CD4-positive, alpha-beta T cell treated with Interferon alpha-2 for 1 hour (primary cell): ENCODE measurements at places on chromosomes 11 and 22.

DNA sequence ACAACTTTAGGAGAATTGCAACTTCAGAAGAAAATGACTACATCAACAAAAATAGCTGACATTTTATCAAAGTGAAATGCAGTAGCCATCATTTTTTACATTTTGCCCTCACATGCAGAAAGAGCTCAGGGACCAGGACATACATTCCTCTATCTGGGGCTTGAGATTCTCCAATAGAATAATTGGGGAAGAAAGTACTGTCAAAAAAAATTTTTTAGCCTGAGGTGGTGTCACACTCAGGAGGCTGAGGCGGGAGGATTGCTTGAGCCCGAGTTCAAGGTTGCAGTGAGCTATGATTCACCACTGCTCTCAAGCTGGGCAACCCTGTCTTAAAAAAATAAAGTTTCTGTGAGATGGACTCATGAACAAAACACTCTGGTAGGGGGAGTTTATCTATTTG lies 32.2 kb upstream of the DEPDC7 start:
- no peak for DNase-seq

GRCh38 chr11:124897674-124898262 lies at the start of gene ROBO4:
TSS of gene ROBO4 (minus strand) at chr11:124897865. CDS start at chr11:124897795, 70 bp downstream.
- DNase-seq: no peak

- DNase-seq: no peak
These were observed 1.5 kb downstream of the OR51B4 start for GRCh38 chr11:5300251-5300650.

- no peak for DNase-seq
These were observed 2.3 kb upstream of the CEP295 start for GRCh38 chr11:93659196-93659595.

- DNase-seq: no peak
These were observed 41.5 kb upstream of the PPARA start for GRCh38 chr22:46108564-46109473.

DNA sequence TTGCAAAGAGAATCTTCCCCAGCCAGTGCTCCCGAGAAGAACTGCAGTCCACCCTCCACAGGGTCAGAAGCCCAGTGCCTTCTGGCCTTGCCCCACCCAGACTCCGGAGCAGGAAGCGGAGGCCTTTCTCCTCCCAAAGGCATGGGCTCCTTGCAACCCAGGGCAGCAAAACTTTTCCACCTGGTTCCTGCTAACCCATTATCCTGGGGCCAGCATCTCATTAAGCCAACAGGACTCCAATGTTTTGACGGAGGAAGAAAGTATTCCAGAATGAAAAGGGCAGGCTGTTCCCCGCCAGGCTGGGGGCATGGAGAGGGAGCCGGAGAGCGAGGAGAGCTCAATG lies 88.1 kb downstream of the RTL6 start:
- DNase-seq: no peak

- DNase-seq: no peak
These were observed 65.6 kb upstream of the CRYBB3 start for GRCh38 chr22:25134028-25134427.

DNA sequence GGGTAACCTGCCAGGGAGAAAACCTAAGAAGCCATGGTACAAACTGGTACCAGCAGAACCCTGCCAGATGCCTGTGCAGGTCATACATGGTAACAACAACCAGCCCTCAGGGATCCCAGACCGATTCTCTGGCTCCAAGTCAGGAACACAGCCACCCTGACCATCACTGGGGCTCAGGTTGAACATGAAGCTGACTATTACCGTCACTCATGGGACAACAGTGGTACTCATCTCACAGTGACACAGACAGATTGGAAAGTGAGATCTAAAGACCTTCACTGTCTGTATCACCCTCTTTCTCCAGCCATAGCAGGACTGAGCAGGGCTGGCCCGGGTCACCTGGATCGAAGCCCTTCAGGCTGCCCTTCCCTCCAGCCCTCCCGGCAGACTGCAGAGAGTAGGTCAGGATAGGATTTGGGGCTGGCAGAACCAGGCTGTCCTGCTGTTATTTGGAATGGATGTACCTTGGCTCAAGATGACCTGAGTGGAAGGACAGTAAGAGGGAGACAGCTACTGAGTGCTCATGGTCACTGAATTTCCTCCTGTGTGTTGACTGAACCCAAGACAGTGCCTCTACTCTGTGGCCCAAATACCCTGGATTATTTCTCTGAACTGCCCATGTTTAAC lies 94.7 kb downstream of the GGTLC2 start:
- no peak for DNase-seq

- DNase-seq: no peak
These were observed 3.1 kb downstream of the MRGPRX1 start for GRCh38 chr11:18936002-18936673.

DNA sequence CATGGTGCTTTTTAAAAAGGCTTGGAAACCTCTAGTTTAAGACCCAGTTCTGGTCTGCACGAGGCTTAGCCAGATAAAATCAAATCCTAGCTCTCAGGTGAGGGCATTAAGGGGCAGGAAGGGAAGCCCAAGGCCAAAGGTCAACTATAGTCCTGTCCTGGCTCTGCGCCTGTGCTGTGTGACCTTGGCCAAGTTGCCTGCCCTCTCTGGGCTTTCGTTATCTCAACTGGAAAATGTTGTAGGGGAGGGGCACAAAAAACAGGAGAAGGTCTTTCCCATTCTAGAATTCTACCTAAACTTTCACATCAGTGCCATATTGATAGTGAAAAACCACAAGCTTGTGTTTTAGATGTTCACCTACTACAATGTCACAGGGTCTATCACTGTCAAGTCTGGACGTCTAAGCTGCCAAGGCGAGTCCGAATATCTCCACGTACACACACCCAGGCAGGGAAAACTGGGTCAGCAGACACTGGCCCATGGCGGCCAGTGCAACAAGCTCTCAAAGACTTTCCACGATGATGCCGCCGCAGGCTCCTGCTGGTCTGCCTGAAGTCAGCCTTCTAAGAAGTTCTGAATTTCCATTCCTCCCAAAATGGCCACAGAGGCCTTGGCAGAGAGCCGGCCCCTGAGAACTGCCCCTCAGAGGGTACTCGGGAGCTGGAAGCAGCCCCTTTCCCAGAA lies 18.0 kb downstream of the MN1 start:
- no peak for DNase-seq

- DNase-seq: no peak
These were observed 73.7 kb downstream of the ARHGAP42 start for GRCh38 chr11:100760744-100761143.

- no peak for DNase-seq
These were observed 87.1 kb downstream of the FAM76B start for GRCh38 chr11:95702526-95702925.

DNA sequence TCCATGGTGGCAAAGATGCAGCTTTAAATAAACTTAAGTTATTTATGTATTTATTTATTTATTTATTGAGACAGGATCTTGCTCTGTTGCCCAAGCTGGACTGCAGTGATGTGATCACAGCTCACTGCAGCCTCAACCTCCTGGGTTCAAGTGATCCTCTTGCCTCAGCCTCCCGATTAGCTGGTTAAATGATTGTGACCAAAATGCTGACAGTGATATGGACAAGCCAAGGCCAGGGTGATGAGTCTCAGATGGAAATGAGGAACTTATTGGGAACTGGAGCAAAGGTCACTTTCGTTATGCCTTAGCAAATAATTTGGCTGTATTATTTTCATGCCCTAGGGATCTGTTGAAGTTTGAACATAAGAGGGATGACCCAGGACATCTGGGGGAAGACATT lies 9.3 kb upstream of the LRP5 start:
- DNase-seq: no peak

DNA sequence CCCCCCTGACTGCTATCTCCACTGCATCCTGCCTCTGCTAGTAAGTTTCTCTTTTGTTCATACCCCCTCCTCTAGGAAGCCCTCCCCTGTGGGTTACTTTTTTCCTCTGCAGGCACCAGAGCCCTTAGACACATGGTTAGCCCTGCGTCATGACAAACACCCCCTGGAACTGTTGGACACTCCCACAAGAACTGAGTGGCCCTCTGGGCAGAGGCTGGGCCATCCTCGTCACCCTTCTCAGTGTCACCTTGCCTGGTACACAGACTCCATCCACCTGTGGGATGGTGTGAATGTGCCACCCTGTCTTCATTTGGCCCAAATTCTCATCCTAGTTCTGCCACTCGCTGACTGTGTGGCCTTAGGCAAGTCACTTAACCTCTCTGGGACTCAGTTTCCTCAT lies 4.1 kb upstream of the RAB3IL1 start:
- DNase-seq: no peak

DNA sequence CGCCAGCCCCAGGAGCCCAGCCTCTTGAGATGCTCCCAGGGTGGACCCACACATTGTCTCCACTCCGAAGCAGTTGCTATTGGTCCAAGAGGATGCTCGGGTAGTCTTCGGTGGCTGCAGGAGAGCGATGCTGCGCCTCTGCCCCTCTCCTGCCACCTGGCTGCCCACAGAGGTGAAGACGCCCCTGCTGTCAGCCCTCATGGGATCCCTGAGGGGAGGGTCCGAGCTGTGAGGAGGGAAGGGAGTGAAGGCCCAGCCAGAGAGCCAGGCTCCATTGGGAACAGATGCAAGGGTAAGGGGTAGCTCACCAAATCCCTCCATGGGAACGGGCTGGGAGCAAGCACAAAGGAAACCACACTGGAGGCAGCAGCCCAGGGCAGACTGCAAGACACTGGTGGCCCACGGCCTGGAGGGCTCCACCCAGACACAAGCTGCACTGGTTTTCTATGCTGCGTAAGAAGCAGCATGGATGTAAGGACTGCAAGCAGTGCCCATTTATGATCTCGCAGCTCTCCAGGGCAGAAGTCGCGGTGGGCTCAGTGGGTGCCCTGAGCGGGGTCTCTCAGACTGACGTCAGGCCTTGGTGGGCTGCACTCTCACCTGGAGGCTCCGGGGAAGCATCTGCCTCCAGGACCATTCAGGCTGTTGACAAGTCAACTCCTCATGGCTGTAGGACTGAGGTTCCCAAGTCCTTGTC lies 15.7 kb downstream of the TSPAN32 start:
- no peak for DNase-seq

DNA sequence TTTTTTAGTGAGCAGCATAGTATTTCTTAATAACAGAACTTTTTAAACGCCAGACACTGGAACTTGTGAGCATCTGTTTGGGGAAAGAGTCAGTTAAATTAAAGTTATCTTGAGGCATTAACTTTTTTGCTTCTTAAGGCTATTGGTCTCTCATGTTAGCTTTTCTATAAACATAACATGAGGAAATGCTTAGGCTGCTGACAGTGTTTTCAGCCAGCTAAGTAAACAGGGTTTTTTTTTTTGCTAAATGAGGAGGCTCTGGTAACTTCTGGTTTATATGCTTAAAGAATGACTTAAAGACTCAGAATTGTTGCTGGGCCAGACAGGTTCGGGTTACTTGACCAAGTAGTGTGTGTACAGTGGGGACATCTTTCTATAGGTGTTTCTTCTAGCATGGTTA lies 95.8 kb upstream of the ALKBH3 start:
- no peak for DNase-seq

DNA sequence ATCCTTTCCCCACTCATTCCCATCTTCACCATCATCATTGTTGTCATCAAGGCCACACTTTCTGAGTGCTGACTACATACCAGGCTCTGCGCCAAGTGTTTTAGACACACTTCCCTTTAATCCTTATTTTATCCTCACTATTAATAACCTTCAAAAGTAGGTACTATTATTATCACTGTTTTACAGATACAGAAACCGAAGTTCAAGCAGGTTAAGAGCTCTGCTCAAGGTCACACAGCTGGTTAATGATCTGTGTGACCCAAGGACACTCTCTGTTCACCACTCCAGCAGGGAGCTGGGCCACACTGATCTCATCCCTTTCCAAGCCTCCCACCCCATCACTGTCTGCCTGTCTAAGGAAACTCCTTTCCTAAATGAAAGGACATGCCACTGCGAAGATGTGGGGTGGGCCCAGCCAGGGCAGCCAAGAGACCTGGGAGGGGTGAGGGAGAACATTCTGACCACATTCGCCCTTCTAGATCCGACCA lies 17.2 kb upstream of the TSKU start:
- no peak for DNase-seq

GRCh38 chr11:71518506-71519471 lies 8.3 kb upstream of the KRTAP5-7 start:
- no peak for DNase-seq

DNA sequence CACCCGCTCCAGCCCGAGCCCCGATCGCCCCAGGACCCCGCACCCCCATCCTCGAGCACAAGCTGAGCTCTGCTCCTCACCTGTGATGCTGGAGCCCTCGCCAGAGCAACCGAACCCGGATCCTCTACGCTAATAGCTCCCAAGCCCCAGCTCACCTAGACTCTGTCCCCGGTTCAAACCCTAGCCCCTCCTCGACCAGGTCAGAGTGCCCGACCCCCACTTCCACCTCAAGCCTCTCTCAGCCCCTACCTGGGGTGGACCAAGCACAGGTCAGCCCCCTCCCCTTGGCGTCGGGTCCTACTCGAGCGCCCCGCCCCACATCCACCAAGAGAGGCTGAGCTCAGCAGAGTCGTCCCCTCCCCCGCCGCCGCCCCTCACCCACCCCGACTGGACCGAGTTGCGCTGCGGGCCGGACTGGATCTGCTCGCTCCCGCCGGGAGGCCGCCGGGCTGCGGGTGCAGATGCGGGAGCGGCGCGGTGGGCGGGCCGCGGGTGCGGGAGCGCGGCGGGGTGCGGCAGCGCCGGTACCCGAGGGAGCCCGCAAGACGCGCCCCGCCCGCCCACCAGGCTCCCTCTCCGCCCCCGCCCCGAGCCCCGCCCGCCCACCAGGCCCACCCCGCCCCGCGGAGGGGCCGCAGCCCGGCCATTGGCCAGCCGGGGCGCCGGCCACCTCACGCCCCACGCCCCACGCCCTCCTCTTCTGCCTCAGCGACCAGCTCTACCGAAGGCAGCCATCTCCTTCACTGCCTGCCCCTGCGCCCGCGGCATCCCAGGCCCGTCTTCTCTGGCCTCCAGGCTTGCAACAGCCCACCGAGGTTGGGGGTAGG lies 577 bp upstream of the DKK3 start:
- no peak for DNase-seq

- no peak for DNase-seq
These were observed 174.2 kb upstream of the PDGFD start for GRCh38 chr11:104338186-104338585.

- DNase-seq: no peak
These were observed 10.9 kb downstream of the GAB2 start for GRCh38 chr11:78406568-78407196.

- no peak for DNase-seq
These were observed 1.9 kb upstream of the TRAF6 start for GRCh38 chr11:36512016-36512415.

DNA sequence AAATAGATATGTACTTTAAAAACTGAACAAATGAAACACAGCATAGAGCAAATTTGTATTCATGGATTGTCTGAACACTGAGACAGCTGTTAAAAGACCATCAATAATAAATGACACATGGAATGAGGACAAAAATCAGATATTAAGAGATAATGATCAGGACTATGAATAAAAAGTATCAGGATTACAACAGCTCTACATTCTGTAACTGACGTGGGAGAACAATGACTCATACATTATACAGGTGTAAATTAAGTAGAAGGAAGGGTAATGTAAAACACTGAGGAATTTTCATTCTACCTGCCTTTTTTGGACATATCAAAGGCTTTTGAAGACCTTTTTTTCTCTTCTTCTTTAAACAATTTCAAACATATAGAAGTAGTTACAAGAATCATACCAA lies 310.9 kb upstream of the ANO3 start:
- DNase-seq: no peak
